Right hindlimb (tissue), 1 donor: ENCODE measurements at places on chromosomes 11 and 22.

DNA sequence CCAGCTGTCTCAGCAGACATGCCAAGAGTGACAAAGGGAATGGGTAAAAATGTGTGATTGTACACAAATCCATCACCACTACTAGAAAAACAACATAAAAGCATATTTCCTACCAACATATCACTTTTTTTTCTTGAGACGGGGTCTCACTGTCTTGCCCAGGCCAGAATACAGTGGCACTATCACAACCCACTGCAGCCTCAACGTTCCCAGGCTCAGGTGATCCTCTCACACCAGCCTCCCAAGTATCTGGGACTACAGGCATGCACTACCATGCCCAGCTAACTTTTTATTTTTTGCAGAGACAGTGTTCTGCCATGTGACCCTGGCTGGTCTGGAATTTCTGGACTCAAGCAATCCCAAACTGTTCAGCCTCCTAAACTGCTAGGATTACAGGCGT, 5.2 kb downstream of the MTMR2 start:
- no peak for DNase-seq

DNA sequence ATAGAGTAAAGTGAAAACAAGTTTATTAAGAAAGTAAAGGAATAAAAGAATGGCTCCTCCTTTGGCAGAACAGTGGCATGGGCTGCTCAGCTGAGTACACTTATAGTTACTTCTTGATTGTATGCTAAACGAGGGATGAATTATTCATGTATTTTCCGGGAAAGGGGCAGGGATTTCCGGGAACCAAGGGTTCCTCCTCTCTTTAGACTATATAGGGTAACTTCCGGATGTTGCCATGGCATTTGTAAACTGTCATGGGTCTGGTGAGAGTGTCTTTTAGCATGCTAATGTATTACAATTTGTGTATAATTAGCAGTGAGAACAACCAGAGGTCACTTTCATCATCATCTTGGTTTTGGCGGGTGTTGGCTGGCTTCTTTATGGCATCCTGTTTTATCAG, 23.5 kb upstream of the SPTY2D1 start:
- no peak for DNase-seq

- no peak for DNase-seq
Measured at GRCh38 chr11:93340223-93340622, 9.7 kb downstream of the DEUP1 start.

- DNase-seq: no peak
Measured at GRCh38 chr11:123903932-123904331, 2.0 kb downstream of the OR8D4 start.
